ENCODE measurements at places on chromosomes 1 and 21.

DNA sequence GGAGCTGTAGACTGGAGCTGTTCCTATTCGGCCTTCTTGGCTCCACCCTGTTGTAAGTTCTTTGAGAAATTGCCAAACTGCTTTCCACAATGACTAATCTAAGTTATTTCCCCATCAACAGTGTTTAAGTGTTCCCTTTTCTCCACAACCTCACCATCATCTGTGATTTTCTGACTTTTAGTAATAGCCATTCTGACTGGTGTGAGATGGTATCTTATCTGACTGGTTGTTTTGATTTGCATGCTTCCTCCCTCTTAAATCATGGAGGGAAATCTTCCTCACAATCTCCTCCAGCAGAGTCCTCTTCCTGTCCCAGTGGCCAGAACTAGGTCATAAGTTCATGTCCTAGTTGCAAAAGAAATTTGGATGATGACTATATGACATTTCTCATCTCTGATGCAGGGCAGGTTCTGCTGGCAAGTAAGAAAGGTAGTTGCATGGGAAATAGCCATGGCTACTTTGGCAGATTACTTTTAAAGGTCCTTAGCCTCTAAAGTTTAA, 294.0 kb downstream of the LRRC40 start:
- no peak for DNase-seq

GRCh38 chr21:31731056-31731856, 662 bp downstream of the SCAF4 start:
- no peak for DNase-seq

DNA sequence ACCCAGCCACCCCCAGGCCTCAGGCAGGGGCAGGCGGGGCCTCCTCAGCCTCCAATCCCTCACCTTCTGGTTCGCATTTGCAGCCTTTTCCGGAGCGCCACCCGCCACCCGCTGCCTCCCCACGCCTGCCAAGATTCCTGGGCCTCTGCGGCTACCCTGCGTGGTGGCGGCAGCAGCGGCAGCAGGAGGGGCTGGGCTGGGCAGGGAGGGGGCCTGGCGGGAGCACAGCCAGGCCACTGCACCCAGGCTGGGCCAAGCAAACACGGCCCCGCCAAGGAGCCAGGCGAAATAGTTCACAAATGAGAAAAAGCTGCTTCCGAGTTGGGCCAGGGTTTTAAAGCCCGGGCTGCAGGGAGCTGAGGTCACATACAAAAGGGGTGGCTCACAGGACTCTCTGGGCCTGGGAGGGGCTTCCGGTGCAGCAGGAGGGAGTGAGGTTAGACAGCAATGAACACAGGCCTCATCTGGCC, 9.8 kb downstream of the COL8A2 start:
- DNase-seq, result no peak

DNA sequence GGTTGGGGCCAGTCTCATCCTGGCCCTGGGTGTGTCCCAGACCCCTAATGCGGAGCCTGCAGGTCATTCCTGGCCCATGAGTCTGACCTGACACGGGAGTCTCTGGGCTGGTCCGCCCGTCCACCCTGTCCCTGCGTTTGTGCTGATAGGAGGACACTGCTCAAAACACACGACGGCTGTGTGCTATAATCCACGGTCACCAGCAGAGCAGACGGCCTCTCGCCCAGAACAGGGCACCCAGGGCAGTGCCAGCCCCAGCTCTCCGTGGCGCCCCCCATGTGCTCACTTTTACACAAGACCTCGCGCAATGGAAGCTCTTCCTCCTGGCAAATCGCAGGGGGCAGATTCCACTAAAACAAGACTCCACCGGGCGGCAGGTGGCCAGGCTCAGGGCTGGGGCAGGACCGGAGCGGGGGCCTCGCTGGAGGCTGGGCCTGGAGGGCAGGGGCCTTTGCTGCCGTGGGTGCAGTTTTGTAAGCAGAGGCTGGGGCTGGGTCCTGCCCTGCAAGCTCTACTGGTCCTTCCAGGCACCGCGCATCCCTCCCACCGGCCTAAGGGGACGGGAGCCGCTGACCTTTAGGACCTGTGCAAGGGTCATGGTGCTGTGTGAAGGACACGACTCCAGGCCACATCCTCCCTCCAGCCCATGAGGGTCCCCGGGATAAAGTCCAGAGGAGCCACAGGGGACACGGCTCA, 10.6 kb upstream of the SLC19A1 start:
- DNase-seq, result no peak

GRCh38 chr1:39952359-39953110, 2.4 kb upstream of the MFSD2A start:
- DNase-seq, result no peak

DNA sequence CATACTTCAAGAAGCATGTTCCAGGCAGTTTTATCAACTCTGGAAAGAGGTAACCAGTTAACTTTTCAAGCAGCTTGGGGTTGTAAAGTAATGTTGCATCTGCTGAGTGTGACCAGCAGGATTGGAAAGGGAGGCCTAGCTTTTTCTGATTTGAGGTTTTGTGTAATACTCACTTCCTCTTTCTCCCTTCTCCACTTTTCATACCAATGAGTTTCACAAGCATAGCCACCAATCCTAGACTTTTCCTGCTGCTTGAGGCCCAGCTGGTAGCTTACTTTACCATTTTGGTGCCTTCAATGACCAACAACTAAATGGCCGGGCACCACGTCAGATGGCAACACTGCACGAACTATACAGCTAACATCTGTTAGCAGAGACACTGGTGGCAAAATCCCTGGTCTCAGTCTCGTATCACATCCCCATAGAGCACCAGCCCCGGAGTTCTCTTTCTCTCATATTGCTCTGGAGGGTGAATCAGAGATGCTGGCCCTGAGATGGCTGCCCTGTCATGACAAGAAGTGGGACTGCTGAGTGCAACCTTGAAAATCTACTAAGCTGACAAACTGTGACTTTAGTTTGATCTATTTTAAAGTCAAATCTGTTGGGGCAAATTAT, 14.8 kb upstream of the GPR88 start:
- DNase-seq, result peak; percentile 44

- DNase-seq, result no peak
Observed at GRCh38 chr1:29972421-29973053, 736.2 kb downstream of the PTPRU start.

DNA sequence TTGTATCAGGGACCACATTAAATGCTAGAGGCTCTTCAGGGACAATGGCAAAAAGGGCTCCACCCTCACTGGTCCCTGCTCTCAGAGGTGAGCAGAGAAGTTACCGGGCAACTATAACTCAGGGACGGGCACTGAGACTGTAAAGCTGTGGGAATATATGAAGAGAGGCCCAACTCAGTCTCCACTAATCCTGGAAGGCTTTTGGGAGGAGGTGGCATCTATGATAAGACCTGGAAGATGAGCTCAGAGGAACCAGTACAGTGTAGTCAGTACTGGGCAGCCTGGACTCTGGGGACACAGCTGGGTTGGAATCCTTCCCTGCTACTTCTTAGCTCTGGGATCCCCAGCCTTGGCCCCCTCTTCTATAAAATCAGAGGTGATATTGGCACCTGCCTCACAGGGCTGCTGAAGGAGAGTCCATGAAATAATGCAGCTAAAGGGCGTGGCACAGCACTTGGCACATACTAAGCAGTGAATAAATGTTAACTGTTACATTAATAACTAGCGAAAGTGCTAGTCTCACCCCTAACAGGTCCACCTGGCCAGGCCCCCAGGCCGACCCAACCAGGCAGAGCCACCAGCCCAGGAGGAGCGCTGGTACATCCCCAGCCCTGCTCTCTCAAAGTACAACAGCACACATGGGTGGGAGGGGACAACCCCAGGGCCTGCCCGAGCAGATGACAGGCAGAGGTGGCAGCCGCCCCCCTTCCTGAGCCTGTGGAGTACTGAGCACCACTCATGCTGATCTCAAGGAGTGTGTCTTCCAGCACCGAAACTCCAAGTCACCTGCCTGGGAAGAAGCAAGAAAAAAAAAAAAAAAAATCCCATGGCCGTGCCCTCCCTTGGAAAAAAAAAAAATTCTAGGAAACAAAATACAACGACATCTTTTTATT, 62.7 kb downstream of the CASZ1 start:
- DNase-seq, result no peak

DNA sequence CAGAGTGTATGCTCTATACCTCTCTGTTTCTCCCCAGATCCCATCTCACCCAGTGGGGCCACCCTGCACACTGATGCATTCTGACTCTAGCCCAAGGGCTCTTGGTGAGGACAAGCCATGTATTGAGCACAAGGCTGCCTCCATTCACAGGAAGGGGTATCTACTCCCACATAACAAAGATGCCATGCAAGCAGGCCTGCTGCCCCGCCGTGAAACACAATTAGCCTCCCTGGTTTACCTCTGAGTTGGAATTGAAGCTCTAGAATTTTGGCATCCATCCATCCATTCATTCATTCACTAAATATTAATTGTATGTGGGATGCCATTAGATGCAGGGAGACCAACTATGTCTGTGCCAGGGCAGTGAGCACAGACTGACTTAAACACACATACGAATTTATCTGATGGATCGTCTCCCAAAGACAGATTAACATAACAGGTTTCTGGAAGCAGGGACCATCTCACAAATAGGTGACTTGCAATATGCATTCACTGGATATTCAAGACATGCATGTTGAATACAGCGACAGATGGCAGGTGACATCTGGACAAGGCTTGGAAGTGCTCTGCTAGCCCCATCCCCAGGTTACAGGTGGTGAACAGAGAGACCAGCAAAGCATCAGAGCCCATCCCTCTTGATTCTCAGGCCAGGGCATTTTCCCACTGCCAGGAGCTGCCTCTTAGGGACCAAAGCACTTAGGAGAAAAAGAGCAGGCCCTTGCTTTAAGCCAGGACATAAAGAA, 34.3 kb downstream of the TRABD2B start:
- no peak for DNase-seq

DNA sequence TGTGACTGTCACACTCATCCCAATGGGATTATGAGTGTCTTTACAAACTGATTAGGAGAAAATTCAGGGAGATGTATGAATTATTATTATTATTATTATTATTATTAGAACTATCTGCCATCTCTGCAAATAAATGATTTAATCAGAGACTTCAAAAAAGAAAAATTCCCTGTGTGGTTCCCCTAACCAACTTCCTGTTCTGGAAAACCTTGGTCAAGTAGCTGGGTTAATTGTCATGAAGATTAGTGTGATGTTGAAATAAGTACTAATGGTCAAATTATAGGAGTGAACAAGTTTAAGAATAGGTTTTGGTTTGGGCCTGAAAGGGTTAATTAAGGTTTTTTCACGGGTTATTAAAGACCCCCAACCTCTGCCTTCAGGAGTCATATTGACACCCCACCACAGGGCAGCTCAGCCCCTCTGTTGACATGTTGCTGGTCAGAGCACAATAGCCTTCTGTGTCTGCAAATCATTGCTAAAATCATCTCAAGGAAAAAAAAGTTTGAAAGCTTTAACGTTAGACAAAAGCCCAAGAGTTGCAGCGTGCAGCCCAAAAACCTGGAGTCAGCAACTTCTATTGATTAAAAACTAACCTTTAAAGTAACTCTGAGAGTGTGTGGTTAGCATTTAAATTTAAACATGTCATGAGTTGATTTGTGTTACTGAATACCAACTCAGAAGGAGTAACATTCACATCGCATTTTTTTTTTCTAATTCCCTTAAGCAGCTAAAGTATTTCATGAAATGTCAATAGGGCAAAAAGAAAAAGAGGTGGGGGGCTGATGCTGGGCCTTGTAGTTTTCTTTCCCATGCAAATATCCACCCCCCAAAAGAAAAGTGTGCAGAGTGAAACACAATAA, 272.5 kb downstream of the TM2D1 start:
- no peak for DNase-seq

GRCh38 chr1:197638316-197638715, 137.0 kb downstream of the DENND1B start:
- DNase-seq, result no peak

GRCh38 chr1:67838180-67838910, 5.1 kb upstream of the GNG12 start:
- no peak for DNase-seq

- no peak for DNase-seq
Observed at GRCh38 chr1:231636157-231636556, 9.6 kb downstream of the DISC1 start.

DNA sequence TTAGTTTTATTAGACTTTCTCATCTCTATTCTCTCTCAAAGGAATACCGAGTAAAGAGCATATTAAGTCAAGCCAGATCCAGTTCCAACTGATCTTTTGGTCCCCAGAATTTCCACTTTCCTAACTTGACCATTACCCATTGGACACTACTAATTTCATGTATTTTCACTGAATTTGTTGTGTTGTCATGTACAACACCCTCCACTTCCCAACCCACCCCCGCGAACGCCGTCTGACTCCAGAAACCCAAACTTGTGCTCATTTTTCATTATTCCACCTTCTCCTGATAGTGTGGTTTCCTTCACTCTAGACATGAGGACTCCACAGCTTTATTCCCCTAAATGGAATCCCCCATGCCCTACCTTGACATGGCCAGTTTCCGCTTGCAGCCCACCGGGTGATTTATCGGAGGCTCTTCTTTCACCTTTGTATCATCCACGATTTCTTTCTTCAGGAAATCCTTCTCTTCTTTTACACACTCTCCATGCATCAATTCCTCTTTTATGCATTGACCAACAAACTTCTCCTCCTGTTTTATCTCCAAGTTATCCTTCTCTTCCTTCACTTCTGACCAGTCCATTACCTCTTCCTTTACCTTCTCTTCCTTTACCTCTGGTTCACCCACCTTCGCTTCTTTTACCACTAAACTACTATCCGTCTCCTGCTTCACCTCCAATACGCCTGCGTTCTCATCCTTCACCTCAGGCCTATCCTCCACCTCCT, 805 bp downstream of the ZNHIT6 start:
- DNase-seq, result no peak

DNA sequence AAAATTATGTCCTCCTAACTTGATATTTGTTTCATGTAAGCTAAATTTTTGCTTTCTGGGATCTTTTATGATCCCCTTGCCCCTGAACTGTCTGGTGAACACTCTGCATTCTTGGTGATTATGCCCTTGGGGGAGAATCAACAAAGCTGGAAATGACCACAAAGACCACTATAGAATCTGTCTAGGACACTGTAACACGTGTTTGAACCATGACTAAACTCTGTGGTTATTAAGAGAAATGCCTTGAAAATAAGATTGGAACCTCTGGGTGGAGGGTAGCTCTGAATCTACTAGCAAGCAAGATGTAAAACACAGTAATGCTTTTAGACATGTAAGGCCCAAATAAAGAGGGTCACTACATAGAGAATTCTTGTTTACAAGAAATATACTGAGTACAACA, 237.5 kb downstream of the HMCN1 start:
- DNase-seq, result no peak

DNA sequence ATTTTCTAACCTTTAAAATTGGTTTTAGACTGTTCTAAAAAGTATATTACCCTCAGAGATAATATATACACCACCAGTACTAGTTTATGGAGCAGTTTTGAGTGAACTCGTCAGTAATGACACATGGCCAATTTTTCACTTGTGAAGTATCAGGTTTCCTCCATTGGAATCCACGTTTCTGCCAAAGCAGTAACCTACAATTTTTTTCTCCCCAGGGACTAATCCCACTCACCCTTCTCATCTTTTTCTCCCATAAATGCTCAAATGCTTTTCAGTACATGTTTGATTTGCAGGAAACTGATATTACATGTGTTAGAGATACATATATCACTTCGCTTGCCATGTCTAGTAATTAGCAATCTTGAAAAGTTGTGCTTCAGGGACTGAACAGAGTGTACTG, 94.1 kb downstream of the COL24A1 start:
- no peak for DNase-seq
